ENCODE measurements at places on chromosomes 1 and 21.
A peak's percentile ranks its signal among the peaks of the same experiment; 100 is the strongest.

DNA sequence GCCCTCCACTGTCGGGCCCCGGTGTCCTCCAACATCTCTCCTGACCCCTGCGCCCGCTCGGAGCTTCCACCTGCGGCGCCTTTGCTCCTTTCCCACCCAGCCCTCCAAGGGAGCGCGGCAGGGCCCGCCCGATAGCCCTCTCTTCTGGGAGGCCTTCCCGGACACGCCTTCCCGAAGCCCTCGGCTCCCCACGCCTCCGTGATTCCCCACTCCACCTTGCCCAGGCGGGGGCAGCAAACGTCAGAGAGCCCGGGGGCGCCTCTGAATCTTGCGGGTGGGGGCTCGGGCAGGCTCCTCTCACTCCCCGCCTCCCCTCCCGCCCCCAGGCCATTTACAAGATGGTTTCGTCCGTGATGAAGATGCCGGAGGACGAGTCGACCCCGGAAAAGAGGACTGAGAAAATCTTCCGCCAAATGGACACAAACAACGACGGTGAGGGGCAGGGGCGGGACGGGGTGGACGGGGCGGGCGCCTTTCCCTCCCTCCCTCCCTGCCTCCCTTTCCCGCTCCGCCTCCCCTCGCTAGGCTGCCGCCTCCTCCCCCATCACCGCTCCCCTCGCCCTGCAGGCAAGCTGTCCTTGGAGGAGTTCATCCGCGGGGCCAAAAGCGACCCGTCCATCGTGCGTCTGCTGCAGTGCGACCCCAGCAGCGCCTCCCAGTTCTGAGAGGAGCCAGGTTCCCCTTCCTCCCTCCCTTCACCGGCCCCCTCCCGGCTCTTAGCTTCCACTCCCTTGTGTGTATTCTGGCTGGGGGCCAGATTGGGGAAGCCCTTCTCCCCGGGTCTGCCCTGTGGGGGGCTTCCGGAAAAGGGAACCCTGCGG lies 7.1 kb downstream of the HPCA start:
- DNase-seq = no peak

DNA sequence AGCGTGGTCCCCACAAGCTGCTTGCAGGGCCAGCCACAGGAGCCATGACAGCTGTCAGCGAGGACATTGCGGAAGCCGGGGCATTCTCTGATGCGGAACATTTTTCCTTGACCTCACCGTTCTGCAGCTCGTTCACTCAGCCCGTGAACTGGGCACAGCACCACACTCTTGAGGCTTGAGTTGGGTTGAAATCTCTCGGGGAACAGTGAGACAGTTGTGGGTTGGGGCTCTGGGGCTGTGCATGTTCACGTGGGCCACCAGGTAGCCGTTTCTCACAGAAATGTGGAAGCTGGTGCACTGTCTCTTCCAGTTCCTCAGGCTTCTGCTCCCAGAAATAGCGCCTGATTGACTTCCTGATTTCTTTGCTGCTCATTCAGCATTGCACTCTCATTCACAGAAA lies 69.8 kb downstream of the SPSB1 start:
- no peak for DNase-seq

- no peak for DNase-seq
These were observed 57.5 kb downstream of the ENAH start for GRCh38 chr1:225595452-225595851.

DNA sequence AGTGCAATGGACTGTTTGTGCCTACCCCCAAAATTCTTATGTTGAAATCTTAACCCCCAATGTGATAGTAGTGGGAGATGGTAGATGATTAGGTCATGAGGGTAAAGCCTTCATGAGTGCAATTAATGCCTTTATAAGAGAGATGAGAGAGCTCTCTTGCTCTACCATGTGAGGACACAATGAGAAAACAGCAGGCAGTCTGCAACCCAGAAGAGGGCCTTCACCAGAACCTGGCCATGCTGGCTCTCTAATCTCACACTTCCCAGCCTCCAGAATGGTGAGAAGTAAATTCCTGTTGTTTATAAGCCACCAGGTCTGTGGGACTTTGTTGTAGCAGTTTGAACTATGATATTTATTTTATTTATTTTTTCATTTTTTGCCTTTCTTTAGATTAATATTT lies 21.0 kb downstream of the RYR2 start:
- no peak for DNase-seq

GRCh38 chr1:162548170-162548569 lies 13.4 kb upstream of the UAP1 start:
- DNase-seq = peak; percentile 33
